Skeletal muscle cell (primary cell): ENCODE measurements at places on chromosomes 1 and 21.

GRCh38 chr21:34546542-34546941 is 34.5 kb upstream of the KCNE1 start:
- DNase-seq, result no peak

GRCh38 chr1:115595279-115596079 is 46.3 kb upstream of the VANGL1 start:
- DNase-seq, result peak; percentile 90

DNA sequence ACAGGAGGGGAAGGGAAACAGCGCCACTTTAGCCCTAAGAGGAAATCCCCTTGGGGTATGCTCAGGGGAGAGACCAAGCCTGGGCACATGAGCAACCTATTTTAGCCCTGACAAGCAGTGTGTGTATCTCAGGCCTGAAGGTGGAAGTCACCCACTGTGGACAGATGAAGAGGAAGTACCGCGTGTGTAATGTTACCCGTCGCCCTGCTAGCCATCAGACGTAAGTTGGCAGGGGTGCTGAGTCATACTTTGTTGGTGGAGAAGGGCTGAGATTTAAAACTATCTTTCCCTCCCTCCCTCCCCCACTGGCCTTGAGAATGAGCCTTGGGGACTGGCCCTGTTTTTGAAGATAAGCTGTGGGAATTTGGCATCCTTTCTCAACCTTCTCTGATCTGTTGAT is 11.2 kb downstream of the AGO1 start:
- DNase-seq, result no peak

DNA sequence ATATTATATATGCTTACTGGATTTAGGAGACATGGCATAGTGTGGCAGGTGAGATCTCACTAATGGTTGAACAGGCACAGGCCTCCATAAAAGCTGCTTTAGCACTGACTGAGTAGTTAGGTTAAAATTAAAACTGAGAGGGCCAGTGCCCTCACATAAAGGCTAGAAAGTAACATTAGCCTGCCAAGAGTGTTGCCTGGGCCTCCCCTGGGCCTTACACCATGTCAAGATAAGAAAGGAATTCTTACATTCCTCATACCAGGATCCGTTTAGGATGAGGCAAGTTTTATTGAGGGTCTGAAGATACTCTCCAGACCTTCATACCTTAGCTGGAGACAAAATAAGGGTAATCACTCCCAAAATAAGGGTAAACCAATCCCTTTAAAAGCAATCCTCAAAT is 1011.8 kb downstream of the PLA2G4A start:
- DNase-seq, result no peak

GRCh38 chr1:15088281-15088971 is 65.1 kb upstream of the TMEM51 start:
- DNase-seq, result no peak

- no peak for DNase-seq
These were observed 338.3 kb downstream of the LTN1 start for GRCh38 chr21:28654406-28654805.
